Renal cortical epithelial cell (primary cell): ENCODE measurements at places on chromosomes 6 and 20. TPM values are rescaled to one million over a fixed set of nuclear protein-coding genes. Genes with fewer than 3 reads are reported as not detected.

The WFDC10B gene
- total RNA-seq, result not detected in 2 replicates

DNA sequence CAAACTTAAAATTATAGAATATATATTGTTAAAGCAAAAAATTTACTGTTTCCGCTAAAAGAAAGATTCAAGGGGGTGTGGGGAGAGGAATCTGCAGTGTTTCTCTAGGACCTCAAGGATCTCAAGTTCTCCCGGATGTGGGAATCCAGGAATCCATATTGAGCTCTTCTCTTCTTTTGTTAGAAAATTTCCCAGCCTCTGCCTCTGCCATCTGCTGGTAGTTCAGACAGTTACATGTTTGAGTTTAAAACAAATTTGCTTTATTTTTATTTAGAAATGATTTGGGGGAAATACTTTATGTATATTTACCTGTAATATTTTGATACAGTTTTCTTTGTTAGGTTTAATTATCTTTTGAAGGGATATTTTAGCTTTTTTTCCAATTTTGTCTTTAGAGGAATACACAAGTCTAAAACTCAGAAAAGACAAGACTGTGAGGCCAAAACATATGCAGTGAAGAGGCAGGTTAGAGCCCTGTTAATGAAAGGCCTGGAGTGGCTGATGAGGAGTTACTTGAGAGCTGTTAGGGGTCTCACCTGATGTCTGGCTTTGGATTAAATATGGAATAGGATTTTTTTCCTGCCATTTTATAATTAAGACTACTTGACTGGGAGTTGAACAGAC lies 268.8 kb downstream of the ARID1B start:
- DNase-seq, result peak; percentile 71

GRCh38 chr6:14211562-14211942 lies 94.0 kb downstream of the CD83 start:
- no peak for DNase-seq

GRCh38 chr20:42368910-42369309 lies 750.7 kb upstream of the CHD6 start:
- no peak for DNase-seq

The NRSN1 gene
- 0.15 TPM in 1 of 2 replicates, not detected in the other for total RNA-seq

- peak; percentile 34 for DNase-seq
These were observed at the start of the genes PLAGL2 and POFUT1 for GRCh38 chr20:32207626-32208498. Gene PLAGL2, minus strand, starts transcription at chr20:32207743. Its CDS starts 5,565 bp downstream, at chr20:32202178. Gene POFUT1, plus strand, starts transcription at chr20:32207880. Its CDS starts 62 bp downstream, at chr20:32207942.

The PDE7B gene
- total RNA-seq, result 0.35 and 3.2 TPM in 2 replicates

The CDSN gene
- under 0.01 and 0.05 TPM in 2 replicates for total RNA-seq

- no peak for DNase-seq
These were observed 6.9 kb upstream of the CABLES2 start for GRCh38 chr20:62413896-62414481.

The DUSP15 gene
- total RNA-seq, result 0.15 TPM in 1 of 2 replicates, not detected in the other

The PSMB8 gene
- total RNA-seq, result 39.7 and 82.3 TPM in 2 replicates

- DNase-seq, result no peak
These were observed 329.1 kb upstream of the SOX4 start for GRCh38 chr6:21264288-21265033.

GRCh38 chr6:142851601-142852000 lies 93.4 kb downstream of the HIVEP2 start:
- DNase-seq, result peak; percentile 54
